ENCODE measurements at places on chromosomes 7 and 10.

DNA sequence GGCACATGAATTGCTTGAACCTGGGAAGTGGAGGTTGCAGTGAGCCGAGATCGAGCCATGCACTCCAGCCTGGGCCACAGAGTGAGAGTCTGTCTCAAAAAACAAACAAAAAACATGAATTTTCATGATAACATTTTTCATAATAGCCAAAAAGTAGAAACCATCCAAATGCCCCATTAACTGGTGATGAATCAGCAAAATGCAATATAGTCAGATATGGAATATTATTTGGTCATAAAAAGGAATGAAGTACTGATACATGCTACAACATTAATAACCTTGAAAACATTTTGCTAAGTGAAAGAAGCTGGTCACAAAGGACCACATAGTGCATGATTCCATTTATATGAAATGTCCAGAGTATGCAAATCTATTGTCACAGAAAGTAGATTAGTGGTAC, 24.5 kb upstream of the VCL start:
- DNase-seq = no peak

GRCh38 chr7:24942226-24942625, 37.8 kb downstream of the OSBPL3 start:
- DNase-seq = no peak

GRCh38 chr10:132152896-132153580, 33.7 kb upstream of the DPYSL4 start:
- DNase-seq = no peak

DNA sequence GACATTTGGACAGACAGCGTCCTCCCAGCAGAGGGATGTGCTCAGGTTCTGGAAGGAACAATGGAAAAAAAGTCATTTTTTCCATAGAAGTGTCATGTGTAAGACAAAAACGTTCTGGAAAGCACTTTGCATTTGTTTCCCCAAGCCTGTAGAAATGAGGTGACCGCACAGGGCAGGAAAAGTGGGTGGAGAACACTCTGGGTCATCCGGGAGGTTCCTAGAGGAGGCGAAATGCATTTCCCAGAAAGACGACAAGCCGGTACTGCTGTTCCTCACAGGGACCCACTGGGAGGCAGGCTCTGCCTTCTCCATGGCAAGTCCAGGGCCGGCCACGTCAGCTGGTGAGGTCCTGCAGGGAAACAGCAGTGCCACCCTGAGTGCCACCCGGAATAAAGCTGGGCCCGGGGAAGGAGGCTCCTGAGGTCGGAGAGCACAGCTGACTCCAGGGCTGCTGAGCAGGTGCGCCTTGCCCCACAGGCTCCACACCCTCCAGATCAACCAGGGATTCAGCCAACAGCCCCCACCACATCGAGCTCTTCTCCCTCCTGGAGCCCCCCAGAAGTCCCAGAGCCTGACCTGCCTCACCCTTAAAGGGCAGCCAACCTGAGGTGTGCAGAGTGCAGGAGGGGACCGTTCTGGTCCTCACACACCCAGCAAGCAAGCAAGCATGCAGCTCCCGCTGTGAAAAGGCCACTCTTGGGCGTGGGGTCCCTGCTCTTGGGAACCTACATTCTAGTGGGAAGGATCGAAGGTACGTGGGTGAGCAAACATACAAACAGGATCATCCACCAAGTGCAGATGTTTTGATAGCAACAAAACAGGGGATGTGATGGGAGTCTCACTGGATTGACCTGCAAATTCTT, 28.8 kb upstream of the INPP5A start:
- no peak for DNase-seq

DNA sequence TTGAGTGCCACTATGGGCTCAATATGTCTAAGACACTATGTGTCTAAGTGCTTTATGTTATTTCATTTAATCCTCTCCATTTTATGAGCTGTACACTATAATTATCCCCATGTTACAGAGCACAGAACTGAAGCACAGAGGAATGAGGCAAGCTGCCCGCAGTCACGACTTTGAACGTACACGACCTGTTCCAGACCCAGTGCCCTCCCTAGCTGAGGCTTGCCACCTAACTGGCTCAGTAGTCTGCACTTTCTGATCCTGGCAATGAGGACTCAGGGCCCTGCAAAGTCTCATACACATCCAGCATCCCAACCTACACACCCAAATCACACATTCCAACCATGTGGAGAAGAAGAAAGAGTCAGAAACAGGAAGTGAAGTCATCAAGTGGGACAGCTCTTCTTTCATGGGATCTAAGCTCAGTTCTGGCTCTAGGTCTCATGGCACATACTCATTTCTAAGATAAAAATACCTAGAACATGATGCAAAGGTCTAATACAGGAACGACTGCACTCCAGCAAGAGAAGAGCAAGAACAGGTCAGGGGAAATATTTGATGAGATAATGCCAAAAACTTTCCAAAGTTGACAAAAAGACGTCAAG, 42.4 kb upstream of the DDC start:
- no peak for DNase-seq

DNA sequence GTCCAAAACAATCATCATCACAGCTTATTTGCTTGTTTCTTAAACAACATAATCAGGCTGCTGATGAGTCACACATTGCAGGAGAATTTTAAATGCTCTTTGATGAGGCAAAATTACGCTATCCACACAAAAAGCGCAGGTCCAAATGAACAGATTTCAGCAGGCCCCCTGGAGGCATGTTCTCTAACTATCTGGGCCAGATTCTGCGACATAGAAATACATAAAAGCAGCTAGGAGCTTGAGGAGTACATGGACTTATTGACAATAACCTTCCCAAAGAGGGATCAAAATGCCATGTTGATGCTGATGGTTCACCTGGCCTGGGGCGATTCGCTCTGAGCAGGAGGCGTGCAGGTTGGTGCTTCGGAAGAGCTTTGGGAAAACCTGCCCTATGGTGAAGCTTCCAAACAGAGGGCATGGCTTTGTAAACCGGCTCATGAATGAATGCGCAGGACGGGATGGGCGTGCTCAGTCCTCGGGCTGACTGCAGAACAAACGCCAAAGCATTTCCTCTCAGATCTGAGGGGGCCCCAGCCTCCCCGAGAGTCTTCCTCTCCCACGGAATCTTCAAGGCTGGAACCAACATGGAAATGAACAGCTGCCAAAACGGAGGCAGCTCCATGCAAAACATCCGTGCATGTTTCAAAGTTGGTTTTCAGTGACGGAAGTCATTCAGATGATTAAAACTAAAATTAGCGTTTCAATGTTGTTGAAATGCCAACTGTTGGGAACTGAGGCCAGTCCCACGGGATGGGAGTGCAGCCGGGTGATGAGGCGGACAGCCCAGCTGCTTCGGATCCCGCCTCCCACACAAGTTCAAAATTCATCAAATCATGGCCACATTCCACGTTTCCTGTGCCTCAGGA, 179.6 kb downstream of the TCERG1L start:
- DNase-seq = no peak

- no peak for DNase-seq
Measured at GRCh38 chr7:104089612-104090011, 100.2 kb upstream of the RELN start.

DNA sequence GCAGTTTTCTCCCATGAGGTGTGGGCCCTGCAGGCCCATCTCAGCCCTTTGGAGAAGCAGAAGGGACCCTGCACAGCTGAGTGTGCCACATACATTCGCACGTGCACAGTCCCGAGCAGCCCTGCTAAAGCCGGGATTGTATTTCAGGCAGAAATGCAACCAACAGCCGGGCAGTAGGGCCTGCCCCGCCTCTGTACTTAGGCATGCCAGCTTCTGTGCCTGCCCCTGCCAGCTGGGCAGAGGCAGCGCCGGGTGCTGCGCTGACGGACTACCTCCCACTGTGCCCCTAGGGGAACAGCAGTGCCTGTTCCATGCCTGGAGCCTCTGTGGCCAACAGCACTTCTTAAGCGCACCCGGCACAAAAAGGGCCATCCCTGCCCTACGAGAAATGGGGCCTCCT, 170.3 kb downstream of the NEURL1 start:
- DNase-seq = no peak

- DNase-seq = no peak
Measured at GRCh38 chr10:35895331-35895730, 253.2 kb upstream of the FZD8 start.

GRCh38 chr10:21507150-21507549, 18.3 kb downstream of the SKIDA1 start:
- no peak for DNase-seq

GRCh38 chr10:123986736-123987135, 95.1 kb upstream of the CPXM2 start:
- DNase-seq = no peak

DNA sequence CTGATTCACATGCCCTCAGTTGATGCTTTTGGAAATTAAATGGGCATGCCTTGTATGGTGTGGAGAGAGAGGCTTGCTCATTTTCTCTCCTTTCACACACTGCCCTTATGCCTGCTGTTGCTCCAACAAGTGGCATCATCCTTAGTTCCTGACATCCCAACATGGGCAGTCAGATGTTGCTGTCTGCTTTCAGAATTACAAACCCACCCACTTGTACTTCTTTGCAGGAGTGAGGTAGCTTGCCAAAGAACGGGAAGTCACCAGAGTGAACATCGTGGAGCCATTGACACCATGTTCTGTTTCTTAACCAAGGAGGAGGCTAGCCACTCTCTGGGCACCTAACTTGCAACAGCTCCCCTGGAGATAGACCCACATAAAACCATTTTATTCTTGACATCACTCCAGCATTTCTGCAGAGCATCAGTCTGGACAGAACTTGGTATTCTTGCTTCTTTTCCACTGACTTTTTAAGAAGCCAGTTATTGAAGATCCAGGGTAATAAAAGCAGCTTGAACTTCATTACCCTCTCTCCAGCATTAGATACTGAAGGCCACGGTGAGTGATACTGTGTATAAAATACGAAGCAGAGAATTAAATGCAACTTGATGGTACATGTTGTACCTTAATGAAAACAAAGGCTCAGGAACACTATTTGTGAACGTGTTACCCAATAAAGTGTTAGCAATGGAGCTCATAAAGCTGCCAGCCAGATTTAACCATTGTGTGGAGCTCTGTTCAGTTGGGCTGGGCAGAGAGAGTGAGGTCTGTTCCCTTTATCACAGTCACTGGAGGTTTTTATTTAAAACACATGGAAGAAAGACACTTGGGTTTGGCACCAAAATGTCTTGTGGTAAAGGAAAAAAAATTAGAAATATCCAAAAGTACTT, 195.8 kb upstream of the HABP2 start:
- no peak for DNase-seq

DNA sequence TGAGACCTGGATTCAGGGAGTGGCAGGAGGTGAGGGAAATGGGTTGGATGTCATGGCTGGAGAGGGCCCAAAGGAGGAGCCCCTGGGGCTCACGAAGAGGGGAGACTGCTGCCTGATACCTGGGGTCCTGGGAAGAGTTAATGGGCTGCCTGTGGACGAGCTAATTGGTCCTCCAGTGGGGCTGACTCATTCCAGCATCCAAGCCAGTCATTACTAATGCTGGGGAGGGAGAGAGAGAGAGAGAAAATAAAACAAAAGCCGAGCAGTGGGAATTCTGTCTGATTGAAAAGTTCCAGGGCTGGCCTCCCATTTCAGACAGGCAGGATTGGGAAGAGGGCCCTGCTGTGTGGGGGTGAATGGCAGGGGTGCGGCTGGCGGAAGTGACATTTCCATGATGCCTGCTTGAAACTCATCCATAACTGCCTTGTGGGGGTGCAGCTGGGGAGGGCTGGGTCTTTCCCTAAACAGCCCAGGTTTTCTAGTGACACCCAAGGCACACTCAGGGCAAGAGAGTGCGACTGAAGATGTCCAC, 297.8 kb downstream of the RPS24 start:
- DNase-seq = no peak

- DNase-seq = no peak
Measured at GRCh38 chr10:5910323-5911100, 20.5 kb downstream of the FBH1 start.

DNA sequence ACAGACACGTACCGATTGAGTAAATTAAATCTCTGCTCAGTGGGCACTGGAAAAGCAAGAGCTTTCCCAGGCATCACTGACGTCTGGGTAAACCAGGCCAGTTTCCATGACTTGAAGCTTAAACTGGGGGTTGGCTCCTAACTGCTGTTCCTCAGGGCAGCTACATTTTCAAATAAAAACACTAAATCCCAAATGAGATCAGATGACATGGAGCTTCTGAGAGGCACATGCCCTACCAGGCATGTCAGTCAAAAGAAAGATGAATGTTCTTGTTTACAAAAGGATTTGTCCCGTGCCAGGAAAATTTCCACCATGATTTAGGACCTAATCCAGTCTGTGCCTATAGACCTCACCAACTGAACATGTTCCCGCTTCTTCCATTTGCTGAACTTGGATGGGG, 220.2 kb downstream of the KCNMA1 start:
- DNase-seq = no peak

GRCh38 chr10:124627866-124628675, 116.1 kb downstream of the FAM53B start:
- no peak for DNase-seq

GRCh38 chr7:33118383-33118782, 9.2 kb upstream of the RP9 start:
- DNase-seq = no peak

DNA sequence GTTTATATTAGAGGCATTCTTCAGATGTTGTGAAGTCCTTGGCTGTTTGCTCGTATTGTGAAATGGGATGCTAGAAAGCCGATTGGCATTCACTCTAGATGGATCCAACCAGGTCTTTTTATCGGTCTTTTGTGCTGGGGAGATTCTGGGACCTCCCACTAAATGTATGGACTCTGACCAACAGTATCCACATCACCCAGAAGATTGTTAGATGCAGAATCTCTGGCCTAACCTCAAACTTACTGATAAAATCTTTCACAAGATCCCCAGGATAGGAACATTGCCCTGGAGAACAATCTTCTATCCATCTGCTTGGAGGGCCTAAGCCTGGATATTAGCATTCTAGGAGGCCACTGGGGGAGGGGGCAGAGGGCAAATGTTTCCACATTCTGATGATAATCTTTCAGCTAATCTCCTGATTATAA, 160.9 kb downstream of the PLXDC2 start:
- no peak for DNase-seq

DNA sequence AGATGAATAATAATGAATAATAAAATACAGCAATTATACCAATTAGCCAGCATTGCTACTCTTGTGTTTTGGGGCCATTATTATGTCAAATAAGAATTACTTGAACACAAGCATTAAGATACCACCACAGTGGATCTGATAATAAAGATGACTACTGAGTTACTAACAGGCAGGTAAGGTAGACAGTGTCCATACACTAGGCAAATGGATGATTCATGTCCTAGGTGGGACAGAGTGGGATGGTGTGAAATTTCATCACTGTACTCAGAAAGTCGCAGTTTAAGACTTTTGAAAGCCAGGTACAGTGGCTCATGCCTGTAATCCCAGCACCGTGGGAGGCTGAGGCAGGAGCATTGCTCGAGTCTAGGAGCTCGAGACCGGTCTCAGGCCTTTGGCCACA, 8.7 kb upstream of the UNC5B start:
- no peak for DNase-seq

Measured in activated CD4-positive, alpha-beta T cell treated with anti-CD3 and anti-CD28 coated beads for 24 hours (primary cell).